ENCODE measurements at places on chromosomes 2 and 18. TPM values are rescaled to one million over a fixed set of nuclear protein-coding genes. Genes with fewer than 3 reads are reported as not detected.

Gene THSD7B
- 0.09 TPM for total RNA-seq

Gene G6PC2
- total RNA-seq = not detected

Gene DDX18
- 45.2 TPM for total RNA-seq

Gene RIT2
- not detected for total RNA-seq

Gene CNGA3
- not detected for total RNA-seq

Gene AGAP1
- total RNA-seq = 6.5 TPM

Gene TSPYL6
- total RNA-seq = not detected

Gene ZC3H6
- total RNA-seq = 3.4 TPM

Gene ADNP2
- total RNA-seq = 10.5 TPM

Gene ARHGAP28
- 10.5 TPM for total RNA-seq

Gene ZNF521
- total RNA-seq = 25.0 TPM

Gene MAL
- total RNA-seq = not detected

Gene TRIB2
- total RNA-seq = 13.2 TPM

Gene LAMA1
- 55.3 TPM for total RNA-seq

Gene CELF4
- not detected for total RNA-seq

Gene IMPA2
- total RNA-seq = 17.6 TPM

Gene RSAD2
- total RNA-seq = 0.55 TPM

Gene CPSF3
- 49.5 TPM for total RNA-seq

Gene DES
- 3.7 TPM for total RNA-seq

Gene PTH2R
- total RNA-seq = under 0.01 TPM

Gene GPR45
- total RNA-seq = not detected

All from smooth muscle cell of bladder (primary cell).